ENCODE measurements at places on chromosomes 5 and 9.

- DNase-seq = no peak
These were observed 28.0 kb upstream of the MAP1B start for GRCh38 chr5:72079288-72079687.

- DNase-seq = no peak
These were observed 215.8 kb downstream of the ADAMTS12 start for GRCh38 chr5:33675958-33676464.

DNA sequence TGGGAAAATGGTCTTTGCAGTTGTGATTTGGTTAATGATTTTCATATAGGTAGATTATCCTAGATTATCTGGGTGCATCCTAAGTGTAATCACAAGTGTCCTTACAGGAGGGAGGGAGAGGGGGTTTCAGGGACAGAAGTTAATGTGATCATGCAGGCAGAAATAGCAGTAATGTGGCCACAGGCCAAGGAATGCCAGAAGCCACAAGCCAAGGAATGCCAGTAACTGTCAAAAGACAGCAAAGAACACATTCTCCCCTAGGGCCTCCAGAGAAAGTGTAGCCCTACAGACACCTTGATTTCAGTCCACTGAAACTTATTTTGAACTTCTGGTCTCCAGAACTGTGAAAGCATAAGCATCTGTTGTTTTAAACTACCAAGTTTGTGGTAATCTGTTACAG lies 2074.5 kb downstream of the MAT2B start:
- DNase-seq = no peak

DNA sequence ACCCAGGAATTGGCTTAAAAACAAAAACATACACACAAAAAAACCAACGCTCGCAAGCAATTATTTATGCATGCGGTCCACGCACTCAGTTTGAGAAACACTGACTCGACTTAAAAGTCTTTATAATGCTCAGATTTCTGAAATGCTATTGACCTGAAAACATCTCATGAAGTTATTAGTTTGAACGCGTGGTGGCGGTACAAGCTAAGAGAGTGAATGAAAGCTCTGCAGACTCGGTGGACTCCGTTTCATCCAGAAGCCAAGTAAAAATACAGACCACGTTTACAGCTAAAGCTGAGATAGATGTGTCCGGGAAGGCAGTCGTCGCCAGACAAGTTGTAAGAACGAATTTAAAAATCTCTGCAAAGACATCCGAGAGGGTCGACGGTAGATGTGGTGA lies at the start of gene PCDHB6:
Gene PCDHB6 (plus strand): TSS at position 246 of the 400 bp plus-strand sequence. CDS start 201 bp downstream, outside the sequence.
- peak; percentile 20 for DNase-seq

GRCh38 chr5:150489360-150490295 lies 18.3 kb upstream of the NDST1 start:
- DNase-seq = no peak

DNA sequence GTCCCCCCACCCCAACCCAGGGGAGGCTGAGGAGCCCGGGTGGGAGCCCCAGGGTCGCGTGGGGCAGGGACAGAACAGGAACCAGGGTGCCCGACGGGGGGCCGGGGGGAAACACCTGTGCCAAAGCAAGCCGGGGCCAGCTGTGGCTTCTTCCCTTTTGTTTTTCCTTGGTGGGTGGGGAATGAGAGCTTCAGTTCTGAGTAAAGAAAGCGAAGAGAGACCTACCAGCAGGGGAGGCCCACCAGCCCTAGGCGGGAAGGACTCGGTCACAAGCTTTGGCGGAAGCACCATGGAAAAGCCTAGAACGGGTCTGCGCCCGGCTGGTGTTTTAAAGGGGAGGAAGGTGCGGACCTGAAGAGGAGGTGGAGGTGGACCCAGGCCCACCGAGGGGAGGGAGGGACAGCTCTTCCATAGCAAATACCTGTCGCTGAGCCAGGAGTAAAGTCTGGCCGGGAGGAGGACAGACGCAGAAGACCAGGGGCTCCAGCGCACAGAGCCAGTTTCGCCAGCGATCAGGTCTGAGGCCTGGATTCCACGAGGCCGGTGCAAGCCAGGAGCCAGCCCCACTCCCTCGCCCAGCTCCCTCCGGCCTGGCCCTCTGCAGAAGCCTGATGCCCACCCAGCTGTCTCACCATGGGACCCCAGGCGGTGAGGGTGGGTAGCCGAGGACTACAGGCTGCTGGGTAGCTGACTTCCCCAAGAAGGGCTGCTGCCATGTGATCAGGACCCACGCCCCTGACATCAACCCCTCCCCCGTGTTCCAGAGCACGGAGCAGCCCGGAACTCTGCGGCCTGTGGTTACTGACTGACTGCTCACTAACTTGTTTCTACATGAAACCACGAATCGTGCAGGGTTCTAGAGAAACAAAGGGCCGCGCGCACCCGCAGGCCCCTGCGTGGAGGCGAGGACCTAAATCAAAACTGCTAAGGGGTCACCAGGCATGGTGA lies 849 bp upstream of the MGAT1 start:
- no peak for DNase-seq

GRCh38 chr5:124194282-124194681 lies 552.2 kb downstream of the ZNF608 start:
- no peak for DNase-seq

DNA sequence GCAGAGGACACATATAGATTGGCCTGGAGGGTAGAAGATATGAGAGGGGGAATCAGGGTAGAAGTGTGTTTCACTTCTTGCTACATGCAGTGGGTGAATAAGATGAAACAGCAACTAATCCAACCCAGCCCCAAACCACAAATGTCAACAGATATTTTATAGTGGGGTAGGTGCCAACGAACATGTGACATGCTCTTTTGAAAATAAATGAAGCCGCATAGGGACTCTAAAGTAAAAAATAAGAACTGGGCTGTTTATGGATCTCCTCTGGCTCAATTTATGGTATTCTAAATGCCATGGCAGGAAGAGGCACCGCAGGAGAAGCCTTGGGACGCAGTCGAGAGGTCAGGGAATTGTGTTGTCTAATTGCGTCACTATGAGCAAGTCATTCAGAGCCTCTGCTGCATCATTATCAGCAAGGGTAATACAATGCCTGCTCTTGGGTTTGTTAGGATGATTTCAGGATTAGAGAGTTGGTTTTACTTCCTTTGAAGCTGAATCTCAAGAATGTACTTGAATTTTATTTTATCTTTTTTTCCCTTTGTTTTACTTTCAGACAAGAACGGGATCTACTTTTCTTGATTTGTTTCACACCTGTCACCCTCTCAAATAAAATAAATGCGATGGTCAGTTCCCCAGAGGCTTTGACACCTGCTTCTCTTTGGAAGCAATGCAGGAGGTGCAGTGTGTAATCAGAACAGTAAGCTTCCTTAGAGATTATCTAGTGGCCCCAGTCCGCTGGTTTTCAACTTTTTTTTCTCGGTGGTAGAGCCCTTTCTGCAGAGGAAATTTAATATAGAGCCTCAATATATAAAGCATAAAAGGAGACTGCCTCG lies 375.6 kb upstream of the CLINT1 start:
- no peak for DNase-seq

- no peak for DNase-seq
These were observed 305.0 kb downstream of the RAB3C start for GRCh38 chr5:58887721-58888409.

- no peak for DNase-seq
These were observed 325.1 kb upstream of the PRR16 start for GRCh38 chr5:120139039-120139438.

DNA sequence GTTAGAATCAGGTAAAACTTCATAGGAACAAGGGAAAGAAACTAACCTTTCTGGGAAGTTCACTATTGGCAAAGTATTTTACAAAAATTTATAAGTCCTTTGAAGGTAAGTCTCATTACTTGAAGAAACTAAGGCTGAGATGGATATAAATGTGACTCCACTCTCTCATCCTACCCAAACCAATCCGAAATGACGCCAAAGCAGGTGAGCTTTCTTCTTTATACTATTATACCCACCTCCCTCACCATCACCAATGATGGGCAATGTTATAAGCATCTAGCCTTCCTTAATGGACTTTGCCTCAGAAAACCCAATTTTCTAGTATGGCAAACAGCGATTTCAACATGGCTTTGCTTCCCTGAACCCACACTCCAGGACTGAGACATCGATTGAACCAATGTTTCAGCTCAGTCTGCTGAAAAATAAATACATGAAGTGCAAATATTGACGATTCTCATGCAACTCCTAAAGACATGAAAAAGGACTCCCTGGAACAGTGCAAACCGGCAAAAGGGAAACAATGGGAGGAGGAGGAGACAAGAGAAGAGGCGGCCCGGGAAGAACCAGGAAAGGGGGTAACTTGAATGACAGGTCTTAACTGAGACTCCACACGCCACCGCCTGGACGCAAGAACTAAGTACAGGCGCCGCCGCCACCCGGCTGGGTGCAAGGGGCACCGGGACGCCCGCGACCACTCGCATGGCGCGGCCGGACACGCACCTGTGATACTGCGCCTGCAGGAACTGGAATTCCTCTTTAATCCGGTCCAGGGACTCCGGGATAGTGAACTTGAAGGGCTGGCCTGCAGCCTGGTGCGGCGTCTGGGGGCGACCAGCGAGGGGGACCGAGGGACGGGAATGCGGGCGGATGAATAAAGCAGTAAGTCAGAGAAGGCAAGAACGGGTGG lies 2.5 kb downstream of the TLE1 start:
- DNase-seq = peak; percentile 74

- DNase-seq = no peak
These were observed 48.0 kb downstream of the PRR16 start for GRCh38 chr5:120512068-120512467.

DNA sequence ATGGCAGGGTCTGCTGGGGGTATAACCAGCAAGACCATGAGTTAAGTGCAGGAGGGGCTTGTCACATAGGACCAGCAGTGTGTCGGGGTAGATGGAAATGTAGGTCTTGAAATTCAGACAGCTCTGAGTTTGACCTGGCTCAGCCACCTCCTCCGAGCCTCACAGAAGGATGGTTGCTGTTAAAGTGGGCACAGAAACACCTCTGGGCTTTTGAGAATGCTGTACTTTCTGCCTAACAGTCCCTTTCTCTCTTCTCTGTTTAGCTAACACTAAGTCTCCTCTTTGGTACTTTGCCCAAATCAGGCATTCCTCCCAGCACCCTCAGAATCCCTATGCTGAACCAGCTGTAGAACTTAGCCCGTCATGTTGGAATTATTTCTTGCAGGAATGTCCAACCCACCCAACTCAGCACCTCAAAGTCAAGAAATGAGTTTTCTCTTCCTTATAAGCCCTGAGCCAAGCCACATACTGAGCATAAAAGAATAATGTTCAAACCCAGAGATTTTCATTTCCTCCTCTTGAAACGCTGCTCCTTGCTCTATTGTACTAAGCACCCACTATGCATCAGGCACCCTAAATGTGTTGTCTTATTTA lies 41.7 kb upstream of the MATR3 start:
- DNase-seq = no peak

- no peak for DNase-seq
These were observed 35.4 kb downstream of the GPR107 start for GRCh38 chr9:130089141-130089540.

DNA sequence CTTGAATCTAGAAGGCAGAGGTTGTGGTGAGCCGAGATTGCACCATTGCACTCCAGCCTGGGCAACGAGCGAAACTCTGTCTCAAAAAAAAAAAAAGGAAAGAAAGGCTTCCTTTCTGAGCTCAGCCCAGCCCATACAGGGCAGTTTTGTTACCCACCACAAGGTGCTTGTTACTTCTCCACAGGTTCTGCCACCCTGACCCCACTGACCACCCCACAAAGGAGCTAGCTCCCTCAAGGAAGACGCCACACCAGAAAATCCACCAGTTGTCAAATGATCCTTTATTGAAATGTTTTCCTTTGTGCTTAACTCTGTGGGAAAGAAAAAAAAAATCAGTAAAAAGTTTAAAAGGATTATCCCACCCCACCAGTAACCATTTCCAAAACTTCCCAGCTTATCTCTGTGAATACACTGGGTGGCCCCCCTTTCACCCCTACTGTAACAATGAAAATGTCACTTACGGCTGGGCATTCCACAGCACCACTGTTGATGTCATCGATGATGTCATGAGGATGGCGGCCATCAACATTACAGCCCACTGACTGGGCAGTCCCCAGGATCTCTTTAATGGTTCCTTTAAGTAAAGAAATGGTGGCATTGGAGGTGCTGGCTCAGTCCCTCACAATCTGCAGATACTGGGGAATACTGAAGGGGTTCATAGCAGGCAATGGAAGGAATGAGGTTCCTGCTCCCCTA lies 3.6 kb downstream of the RPL12 start:
- DNase-seq = peak; percentile 32

- DNase-seq = no peak
These were observed 146.3 kb upstream of the POU5F2 start for GRCh38 chr5:93887678-93888077.

- DNase-seq = no peak
These were observed 10.6 kb upstream of the DMRT2 start for GRCh38 chr9:1039589-1039988.

DNA sequence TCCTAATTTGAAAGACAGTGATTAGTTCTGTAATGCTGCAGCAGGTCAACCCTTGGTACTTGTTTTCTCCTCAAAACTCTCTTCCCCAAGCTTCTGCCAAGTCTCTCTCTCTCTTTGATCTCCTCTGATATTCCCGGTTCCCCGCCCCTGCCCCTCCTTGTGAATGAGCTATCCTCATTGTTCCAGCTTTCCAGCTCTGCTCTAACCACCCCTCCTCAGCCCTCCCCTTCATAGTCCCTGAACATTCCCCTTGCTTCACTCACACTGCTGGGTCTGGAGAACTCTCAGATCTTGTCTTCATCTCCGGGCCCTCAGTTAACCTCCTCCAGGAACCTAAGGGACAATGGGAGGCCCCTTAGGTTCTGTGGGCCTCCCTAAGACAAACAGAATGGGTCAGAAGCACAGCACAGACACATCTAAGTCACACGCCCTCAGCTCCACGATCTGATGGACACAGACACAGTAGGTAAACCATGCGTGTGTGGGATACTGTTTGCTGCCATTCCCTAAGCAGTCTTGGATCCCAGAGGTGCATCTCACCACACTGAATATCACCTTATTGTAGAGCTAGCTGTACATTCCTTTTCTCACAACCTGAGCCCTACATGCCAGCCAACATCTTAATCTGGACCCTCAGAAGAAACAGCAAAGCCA lies 17.4 kb upstream of the LARP1 start:
- no peak for DNase-seq

GRCh38 chr5:150397782-150398721 lies 14.7 kb downstream of the CD74 start:
- DNase-seq = no peak

DNA sequence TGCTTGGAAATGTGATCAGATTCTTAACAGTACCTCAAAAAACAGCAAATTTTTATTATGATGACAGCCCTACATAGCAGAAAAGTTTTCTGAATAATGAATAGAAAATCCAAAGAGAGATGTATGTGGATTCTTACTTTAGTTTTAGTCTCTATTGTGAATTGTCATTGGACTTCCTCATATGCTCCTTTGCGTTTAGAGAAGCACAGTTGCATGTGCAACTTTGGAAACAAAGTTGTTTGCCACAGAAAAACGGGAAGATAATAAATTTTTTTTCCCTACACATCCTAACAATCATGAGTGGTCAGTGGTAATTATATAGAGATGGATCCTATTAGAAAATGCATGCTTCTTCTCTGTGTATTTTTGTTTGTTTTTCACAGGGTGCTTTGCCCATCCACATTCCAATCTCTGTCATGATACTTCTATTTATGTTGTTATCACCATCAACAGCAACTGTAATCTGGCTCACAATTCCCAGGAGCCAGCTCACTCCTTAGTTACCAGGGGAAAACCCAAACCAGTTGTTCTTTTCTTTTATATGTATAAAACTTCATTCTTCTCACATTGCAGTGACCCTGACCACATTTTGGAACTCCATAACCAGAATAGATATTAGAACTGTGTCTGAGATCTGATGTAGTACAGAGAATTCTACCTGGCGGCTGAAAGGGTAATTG lies 118.7 kb downstream of the NDUFS4 start:
- no peak for DNase-seq

All from HAP-1 (cell line).